Natural killer cell (primary cell): ENCODE measurements at places on chromosomes 12 and 14.

GRCh38 chr12:77133566-77133965 is 68.2 kb upstream of the E2F7 start:
- no peak for DNase-seq

GRCh38 chr12:27984275-27984674 is 11.7 kb upstream of the PTHLH start:
- DNase-seq: no peak

- no peak for DNase-seq
These were observed 57.2 kb upstream of the GNPNAT1 start for GRCh38 chr14:52848626-52849025.

GRCh38 chr14:23025151-23025814 is 9.4 kb downstream of the PSMB5 start:
- no peak for DNase-seq

DNA sequence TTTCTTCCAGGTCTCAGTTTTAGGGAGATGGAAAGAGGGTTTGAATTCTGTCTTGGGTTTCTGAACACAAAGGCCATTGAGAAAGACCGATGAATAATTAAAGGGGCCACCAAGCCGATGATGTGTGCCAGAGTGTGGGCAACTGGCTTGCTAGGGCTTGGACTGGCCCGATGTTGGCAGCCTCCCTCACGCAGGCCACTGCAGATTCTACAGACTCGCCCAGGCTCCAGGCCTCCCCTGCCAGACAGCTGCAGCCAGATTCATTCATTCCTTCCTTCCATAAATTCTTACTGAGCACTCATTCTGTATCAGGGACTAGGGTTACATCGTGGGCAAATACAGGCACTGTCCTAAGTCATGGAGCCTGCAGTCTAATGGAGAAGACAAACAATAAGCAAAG is 34.9 kb downstream of the ACTN1 start:
- no peak for DNase-seq
